ENCODE measurements at places on chromosomes 11 and 22.
A peak's percentile ranks its signal among the peaks of the same experiment; 100 is the strongest.

DNA sequence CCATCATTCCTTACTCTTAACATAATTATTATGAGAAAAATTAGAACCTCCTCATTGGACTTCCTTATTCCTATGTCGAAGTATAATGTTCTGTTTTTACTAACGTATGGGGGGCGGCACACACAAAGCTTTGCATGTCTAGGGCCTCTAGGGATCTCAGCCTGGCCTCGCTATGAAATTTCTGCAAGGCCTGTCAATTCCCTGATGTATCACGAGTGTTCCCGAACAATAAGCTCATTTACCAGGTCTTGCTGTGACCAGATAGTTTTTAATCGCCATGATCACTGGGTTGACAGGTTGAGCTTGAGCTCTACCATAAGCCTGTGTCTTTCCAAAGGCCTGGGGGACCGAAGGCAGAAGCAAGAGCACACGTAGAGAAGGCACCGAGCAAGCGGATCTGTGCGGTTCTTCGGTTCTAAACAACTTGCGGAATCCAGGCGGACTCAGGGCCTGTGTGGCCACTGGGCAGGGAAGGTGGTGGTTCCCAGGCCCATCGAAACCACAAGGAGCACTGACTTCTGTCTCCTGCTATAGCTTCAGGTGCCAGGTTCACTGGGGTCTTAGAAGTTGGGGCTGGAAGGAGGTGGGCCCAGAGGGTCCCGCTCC, 10.4 kb upstream of the FXYD2 start:
- no peak for DNase-seq

- DNase-seq, result no peak
Observed at GRCh38 chr11:63375434-63375833, 5.8 kb downstream of the SLC22A9 start.

DNA sequence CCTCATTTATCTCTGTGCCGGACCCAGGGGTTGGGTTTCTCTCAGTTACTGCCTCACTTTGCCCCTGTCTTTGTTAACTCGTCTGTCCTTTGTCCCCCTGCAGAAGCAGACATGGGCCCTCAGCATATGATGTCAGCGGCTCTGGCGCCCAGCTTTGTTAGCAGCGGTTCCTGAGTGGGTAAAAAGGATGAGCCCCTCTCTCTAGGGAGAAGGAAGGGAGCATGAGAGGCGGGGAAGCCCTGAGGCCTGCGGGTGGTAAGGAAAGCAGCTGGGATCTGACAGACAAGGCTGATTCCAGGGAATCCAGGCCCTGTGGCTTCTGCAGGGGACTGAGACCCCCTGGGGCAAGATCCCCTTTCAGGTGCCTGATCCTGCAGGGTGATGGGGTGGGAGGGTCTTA, 51.7 kb downstream of the MCM5 start:
- no peak for DNase-seq

DNA sequence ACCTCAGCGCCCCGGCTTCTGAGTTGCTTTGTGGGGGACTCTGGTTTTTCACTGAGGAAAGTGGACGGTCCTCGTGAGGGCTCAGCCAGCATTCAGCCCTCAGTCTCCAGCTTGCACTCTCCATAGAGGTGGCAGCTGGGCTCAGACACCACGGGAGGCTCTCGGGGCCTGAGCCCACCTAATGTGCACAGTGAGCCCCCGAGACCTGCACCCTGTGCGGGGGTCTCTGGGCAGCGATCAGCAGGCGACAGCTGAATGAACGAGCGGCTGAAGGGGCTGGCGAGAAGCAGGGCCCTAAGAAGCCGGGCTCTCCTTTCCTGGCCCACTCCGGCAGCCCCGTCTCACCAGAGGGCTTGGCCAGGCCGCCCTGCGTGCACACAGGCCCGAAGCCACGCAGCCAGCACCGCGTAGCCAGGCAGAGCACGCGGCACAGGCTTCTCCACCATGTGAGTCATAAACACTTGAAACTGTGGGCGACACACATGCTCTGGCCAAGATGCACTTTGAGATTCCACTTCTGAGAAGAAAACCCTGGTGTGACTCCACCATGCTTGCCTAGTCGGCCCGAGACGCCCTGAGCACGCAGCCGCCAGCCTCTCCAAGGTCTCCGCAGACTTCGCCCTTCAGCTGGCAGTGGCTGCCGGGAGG, 28.0 kb downstream of the TOLLIP start:
- DNase-seq, result no peak

DNA sequence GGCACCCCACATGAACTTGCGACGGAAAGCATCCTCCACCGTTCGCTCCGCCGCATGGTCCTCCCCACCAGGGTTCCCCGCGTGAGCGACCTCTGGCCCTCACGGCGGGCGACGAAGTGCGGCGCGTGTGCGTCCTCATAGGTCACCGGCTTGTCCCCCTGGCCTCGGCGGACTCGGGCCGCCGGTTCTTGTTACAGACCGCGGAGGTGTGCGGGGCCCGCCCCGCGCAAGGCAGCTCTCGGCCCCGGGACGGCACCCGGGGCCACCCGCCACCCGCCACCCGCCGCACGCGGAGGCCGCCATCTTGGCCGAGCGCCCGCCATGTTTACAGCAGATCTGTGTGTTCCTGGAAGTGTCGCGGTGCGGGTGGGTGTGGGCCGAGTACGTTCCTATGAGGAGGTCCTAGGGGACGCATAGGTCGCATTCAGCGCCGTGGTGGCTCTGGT, 3.5 kb upstream of the IFITM2 start:
- no peak for DNase-seq

- no peak for DNase-seq
Observed at GRCh38 chr11:63862923-63863322, 24.0 kb downstream of the MARK2 start.

DNA sequence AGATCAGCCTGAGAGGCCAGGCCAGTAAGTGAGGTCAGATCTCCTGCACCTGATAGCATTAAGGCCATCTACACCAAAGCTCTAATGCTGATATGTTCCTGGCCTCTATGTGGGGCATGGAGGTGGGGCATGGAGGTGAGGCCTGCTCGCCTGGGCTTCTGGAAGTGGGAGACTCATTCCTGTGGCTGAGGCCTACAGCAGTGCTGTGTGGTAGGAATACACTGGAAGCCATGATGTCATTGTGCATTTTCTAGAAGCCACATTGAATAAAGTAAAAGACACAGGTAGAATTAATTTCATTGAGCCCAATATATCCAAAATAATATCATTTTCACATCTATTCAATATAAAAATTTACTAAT, 2.7 kb downstream of the PNPLA3 start:
- DNase-seq, result no peak

- DNase-seq, result no peak
Observed at GRCh38 chr22:50728523-50728931, 9.5 kb upstream of the ACR start.

- no peak for DNase-seq
Observed at GRCh38 chr11:56214537-56214936, 19.5 kb downstream of the OR5T2 start.

GRCh38 chr11:128497061-128497775, 90.1 kb downstream of the ETS1 start:
- DNase-seq, result no peak

GRCh38 chr11:126696982-126697381, 303.6 kb downstream of the KIRREL3 start:
- DNase-seq, result no peak

DNA sequence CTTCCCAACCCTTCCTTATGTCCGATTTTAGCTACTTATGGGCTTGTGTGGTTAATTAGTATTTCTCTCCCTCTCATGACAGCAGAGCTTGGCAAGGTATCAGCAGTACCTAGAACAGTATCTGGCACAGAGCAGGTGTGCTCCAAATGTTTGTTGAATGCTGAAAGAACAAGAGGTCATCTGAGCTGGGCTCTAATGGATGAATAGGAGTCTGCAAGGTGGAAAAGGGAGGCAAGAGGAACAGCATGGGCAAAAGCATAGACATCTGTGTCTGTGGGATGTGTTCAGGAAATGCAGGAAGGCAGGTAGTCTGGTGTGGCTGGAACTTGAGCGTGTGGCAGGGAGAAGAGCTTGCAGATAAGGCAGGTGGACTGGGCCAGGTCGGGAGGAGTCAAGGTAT, 19.0 kb downstream of the PRG3 start:
- no peak for DNase-seq

GRCh38 chr11:43712676-43713075, 32.1 kb downstream of the HSD17B12 start:
- DNase-seq, result no peak

GRCh38 chr11:83024270-83024854, 47.3 kb downstream of the RAB30 start:
- no peak for DNase-seq

DNA sequence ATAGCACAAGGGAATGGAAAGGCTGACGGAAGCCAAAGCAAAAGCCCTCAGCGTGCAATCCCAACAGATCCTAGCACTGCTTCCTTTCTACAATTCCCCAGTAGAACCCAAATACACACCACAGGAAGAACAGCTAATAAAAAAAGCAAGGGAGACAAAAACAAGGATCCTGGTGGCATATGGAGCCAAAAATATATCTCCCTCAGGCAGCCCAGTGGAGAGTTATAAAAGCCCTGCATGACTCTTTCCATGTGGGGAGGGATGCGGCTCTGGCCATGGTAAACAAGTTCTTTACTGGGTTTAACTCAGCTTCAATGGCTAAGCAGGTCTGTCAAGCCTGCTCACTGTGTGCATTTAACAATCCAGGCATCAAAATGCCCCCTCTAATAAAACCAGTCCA, 88.1 kb downstream of the PIWIL4 start:
- DNase-seq, result no peak

DNA sequence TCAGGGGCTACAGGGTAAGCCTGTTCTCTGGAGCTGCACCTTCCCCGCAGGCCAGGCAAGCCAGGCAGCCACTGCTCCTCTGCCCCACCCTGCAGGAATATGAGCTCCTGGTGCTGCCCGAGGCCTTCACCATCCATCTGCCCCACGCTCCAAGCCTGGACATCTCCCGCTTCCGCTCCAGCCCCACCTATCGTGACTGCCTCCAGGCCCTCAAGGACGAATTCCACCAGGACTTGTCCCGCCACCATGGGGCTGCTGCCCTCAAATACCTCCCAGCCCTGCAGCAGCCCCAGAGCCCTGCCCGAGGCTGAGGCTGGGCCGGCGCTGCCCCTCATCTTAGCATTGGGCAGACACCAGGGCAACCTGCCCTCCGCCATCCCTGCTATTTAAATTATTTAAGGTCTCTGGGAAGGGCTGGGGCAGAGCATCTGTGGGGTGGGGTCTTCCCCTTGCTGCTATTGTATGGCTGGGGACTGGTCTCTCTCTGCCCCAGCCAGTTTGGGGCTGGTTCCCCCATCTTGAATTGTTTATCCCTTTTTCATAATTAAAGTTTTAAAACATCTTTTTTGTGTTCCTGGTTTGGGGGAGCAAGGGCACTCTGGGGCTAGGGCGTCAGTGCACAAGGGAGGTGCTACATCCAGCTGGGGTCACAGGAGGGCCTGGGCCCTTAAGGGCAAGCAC, 6.2 kb downstream of the LARGE2 start:
- DNase-seq, result no peak

- DNase-seq, result no peak
Observed at GRCh38 chr11:7098235-7098832, 9.5 kb downstream of the RBMXL2 start.

- no peak for DNase-seq
Observed at GRCh38 chr11:82969811-82970210, 68.3 kb downstream of the DDIAS start.

DNA sequence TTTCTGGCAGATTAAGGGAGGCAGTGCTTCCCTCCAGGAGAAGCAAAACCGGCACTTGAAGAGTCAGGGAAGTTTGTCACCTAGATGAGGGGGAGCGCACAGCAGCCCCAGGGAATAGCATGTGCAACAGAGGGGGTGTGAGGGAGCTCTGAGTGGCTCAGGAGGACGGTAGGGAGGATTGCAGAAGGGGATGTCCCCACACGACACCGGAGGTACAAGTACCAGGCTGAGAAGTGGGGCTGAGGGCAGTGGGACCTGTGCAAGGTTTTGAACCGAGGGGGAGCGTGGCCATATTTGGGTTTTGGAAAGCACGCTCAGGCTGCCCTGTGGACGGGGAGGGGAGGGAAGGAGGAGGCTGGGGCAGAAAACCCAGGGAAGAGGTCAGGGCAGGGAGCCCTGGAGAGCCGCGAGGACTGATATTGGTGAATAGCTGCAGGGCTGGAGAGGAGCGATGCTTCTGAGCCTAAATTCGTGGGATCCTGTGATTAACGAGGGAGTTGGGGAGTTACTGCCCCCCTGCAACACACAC, 17.9 kb upstream of the TMPRSS6 start:
- no peak for DNase-seq

GRCh38 chr22:45565973-45566372, 63.3 kb downstream of the FBLN1 start:
- no peak for DNase-seq

- DNase-seq, result no peak
Observed at GRCh38 chr11:130123414-130124040, 36.1 kb upstream of the ST14 start.

DNA sequence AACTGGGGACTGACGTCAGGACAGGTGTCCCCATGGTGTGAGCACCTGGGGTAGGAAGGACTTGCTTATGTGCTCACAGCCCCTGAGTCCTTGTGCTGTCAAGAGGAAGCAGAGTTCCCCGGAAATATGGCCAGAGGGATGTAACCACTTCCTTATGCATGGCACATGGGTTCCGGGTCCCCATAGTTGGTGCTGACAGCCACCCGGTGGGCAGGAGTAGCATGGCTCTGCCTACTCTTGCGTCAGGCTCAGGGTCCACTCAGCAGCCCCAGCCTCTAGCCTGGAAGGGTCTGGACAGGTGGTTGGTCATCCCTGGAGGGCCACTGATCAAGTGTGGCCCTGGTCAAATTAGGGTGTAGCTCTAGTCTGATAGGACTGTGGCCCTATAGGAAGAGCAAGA, 42.8 kb upstream of the CCND1 start:
- no peak for DNase-seq

DNA sequence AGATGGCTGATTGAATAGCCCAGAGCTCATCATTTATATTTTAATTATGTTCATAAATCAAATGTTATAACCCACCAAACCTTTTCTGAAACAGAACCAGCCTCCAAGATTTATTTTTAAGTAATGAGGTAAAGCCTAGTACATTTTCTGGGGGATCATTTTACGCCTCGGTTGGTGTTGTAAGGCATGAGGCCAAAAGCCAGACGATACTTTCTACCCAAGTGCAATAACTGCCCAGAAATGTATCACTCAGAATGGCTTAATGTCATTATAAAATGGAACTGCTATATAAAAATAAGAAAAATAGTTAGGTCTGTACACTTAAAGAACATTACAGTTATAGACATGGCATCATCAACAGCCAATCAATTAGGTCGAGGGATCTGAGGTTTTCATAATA, 283.3 kb downstream of the CADM1 start:
- DNase-seq, result no peak

DNA sequence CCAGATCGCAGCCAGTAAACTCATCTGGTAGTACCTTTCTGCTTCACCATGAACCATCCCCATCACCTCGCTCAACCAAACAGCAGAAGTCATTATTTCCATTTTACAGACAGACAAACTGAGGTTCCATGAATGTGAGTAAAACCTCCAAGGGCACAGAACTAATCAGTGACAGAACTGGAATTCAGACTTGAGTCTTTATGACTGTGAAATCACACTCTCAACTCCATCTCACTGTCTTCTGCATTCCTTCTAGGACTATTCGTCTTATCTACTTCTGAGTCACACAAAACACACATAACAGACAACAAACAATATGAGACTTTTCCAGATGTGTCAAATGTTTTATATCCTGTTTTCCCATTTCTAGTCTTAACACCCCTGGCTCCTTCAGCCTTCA, 9.3 kb upstream of the NUP50 start:
- no peak for DNase-seq

GRCh38 chr11:45384016-45384415, 97.9 kb upstream of the SYT13 start:
- no peak for DNase-seq

- no peak for DNase-seq
Observed at GRCh38 chr11:59746111-59746510, 9.1 kb upstream of the STX3 start.

GRCh38 chr11:3984896-3985295, 109.7 kb upstream of the RRM1 start:
- DNase-seq, result peak; percentile 8
